Astrocyte (in vitro differentiated cells and primary cell): ENCODE measurements at places on chromosomes 7 and 10. TPM values are rescaled to one million over a fixed set of nuclear protein-coding genes. Genes with fewer than 3 reads are reported as not detected.

Gene HOXA2
- total RNA-seq: not detected in 2 replicates

Gene MRPL32
- total RNA-seq: 64.4 and 71.2 TPM in 2 replicates

GRCh38 chr10:112279433-112279832 lies 3.8 kb upstream of the TECTB start:
- no peak overlapping the region for H3K4me3 ChIP-seq
- no peaks in the 10 kb centered on the region for H3K36me3 ChIP-seq
- no peaks in the 10 kb centered on the region for H3K27me3 ChIP-seq
- no peak overlapping the region for H3K27ac ChIP-seq

GRCh38 chr10:119292968-119293760 lies 85.8 kb downstream of the GRK5 start:
- DNase-seq: no peak
- no peaks in the 10 kb centered on the region for H3K36me3 ChIP-seq
- no peak overlapping the region for H3K4me3 ChIP-seq
- no peak overlapping the region for H3K27ac ChIP-seq
- no peaks in the 10 kb centered on the region for H3K4me1 ChIP-seq
- no peaks in the 10 kb centered on the region for H3K27me3 ChIP-seq

GRCh38 chr7:51235593-51236313 lies 80.9 kb downstream of the COBL start:
- H3K4me1 ChIP-seq: no peaks in the 10 kb centered on the region
- H3K4me3 ChIP-seq: no peak overlapping the region
- no peak overlapping the region for H3K27ac ChIP-seq
- no peaks in the 10 kb centered on the region for H3K36me3 ChIP-seq

DNA sequence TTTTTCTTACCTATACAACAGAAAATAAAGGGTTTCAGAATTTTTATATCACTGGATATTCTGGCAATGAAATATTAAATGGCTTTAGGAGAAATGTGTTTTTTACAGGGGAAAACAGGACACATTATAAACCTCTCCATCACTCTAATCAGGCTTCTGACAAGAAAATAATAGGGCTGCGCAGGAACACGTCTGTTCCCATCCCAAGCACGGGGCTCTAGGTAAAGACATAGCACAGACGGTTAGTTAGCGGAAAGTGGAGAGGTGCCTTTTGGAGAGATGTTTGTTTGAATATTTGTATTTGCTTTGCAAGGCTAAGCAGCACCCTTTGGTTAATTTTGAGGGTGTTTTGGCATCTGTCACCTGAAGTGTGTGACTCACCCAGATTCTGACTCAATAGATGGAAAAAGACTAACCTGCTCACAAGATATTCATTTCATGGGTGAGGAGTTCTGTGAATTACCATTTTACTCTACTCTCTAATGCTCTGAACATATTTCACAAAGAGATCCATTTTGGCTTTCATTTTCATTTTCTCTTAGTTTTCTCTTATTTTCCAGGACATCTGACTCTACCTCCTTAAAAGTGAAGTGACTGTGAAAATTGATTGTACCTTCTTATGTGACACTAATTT lies 174.5 kb upstream of the AKR1E2 start:
- H3K4me3 ChIP-seq: no peak overlapping the region
- no peak overlapping the region for H3K27ac ChIP-seq
- DNase-seq: peak; percentile 27
- H3K4me1 ChIP-seq: peaks cover 5% of the 10 kb centered on the region
- no peaks in the 10 kb centered on the region for H3K36me3 ChIP-seq
- no peaks in the 10 kb centered on the region for H3K27me3 ChIP-seq

GRCh38 chr7:86558680-86559501 lies 84.8 kb upstream of the GRM3 start:
- no peak overlapping the region for H3K27ac ChIP-seq
- no peak for DNase-seq
- no peaks in the 10 kb centered on the region for H3K27me3 ChIP-seq
- no peak overlapping the region for H3K4me3 ChIP-seq

- H3K36me3 ChIP-seq: no peaks in the 10 kb centered on the region
- no peaks in the 10 kb centered on the region for H3K4me1 ChIP-seq
- no peak overlapping the region for H3K4me3 ChIP-seq
- H3K27ac ChIP-seq: no peak overlapping the region
- peak; percentile 7 for DNase-seq
Observed at GRCh38 chr10:120336911-120337540, 120.0 kb upstream of the PLPP4 start.

GRCh38 chr10:103789771-103790201 lies 65.6 kb downstream of the SH3PXD2A start:
- no peaks in the 10 kb centered on the region for H3K27me3 ChIP-seq
- H3K36me3 ChIP-seq: no peaks in the 10 kb centered on the region
- no peaks in the 10 kb centered on the region for H3K4me1 ChIP-seq
- H3K4me3 ChIP-seq: no peak overlapping the region
- no peak for DNase-seq
